GM04504 (cell line): ENCODE measurements at places on chromosomes 1 and 21.

DNA sequence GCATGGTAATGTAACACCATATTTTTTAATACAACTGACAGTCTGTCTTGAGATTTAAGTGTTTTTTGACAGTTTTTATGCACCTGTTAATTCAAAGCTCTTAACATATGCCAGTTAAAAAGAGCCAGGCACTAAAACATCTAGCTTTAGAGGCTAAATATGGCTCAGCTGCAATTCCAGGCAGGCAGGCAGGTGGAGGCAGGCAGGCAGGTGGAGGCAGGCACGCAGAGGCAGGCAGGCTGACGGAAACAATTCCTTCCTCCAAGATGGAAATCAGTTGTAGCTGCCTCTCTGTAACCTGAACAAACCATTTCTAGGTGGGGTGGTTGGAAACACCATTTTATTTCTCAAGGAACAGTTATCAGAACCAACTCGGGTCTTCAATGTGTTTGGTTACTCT lies 51.2 kb downstream of the GORAB start:
- no peak for DNase-seq

DNA sequence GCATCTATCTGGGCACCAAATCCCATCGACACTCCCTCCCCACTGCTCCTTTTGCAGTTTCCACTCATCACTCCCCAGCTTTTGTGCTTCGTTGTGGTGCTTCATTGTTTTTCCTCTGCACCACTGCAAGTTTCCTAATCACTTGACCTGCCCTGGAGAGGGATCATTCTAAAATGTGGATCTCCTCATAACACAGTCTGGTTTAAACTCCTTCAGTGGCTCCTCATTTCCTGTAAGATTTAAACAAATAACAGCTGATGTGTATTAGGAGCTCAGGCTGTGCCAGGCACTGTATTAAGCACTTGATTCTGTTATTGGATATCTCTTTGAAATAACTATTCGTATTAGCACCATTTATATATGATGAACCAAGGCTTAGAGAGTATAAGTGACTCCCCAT lies 51.3 kb downstream of the MAP10 start:
- no peak for DNase-seq

DNA sequence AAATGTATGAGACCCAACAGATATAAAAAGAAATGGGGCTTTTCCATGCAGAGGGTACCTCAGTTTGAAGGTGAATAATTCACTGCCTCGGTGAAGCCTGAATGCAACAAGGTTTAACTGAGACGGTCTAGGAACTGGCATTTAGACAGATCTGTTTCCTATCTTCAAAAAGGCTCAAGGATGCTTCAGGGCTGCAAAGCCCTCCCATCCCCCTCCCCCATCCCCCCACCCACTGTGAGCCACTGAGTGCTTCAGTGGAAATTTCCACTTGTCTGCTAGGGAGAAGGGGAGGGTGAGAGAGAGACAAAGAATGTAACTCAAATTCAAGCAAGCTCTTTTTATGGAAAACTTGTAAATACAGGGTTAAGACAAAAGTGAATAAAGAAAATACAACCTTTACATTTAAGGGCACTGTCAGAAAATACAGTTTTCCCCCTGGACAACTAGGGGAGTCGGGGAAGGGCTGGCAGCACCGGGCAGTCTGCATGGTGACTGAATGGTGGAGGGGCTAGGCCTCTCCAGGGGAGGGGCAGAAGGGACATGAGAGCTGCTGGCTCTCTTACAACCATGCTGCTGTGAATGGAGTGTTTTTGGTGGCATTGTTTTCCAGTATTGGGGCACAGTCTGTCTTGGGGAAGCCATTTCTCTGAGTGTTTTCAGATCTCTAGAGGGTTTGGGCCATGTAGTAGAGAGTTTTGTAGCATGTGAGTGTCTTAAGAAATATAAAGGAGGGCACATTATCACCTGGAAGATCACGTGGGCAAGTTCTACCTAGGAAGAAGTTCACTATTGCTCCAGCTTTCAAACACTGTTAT lies 56.7 kb downstream of the MRPS6 start:
- no peak for DNase-seq

DNA sequence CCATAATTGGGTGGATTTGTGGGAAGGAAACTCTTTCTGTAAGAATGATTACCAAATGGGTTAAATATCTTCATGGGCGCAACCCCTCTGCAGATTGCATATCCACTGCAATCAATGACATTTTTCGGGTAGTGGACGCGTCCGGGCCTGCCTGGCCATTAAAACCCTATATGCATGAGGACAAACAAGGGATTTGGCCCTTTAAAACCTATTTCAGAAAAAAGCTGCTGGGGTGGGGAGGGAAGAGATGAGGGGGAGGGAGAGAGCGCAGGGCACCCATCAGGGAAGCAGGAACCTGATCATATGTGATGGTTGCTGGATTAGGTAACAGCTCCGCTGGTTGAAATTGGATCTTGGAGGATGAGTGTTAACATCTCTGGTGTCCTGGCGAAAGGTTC lies 228.8 kb downstream of the PBX1 start:
- DNase-seq, result no peak

DNA sequence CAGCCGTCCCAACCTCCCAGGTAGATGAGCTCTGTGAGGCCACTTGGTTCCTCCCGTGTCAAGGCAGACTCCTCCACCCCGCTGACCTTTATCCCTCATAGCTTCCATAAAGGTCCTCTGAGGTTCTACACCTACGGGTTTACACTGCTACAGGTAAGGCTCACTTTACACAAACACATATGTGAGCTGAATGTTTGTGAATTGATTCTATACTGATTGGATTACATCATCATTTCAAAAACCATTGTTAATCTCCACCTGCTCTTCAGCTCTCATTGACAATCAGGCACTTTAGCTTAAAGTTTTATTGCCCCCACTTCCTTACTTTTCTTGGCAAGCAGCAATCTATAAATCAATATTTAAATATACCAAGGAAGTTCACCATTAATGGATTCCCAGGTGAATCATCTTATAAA lies 12.8 kb upstream of the RGS16 start:
- no peak for DNase-seq

DNA sequence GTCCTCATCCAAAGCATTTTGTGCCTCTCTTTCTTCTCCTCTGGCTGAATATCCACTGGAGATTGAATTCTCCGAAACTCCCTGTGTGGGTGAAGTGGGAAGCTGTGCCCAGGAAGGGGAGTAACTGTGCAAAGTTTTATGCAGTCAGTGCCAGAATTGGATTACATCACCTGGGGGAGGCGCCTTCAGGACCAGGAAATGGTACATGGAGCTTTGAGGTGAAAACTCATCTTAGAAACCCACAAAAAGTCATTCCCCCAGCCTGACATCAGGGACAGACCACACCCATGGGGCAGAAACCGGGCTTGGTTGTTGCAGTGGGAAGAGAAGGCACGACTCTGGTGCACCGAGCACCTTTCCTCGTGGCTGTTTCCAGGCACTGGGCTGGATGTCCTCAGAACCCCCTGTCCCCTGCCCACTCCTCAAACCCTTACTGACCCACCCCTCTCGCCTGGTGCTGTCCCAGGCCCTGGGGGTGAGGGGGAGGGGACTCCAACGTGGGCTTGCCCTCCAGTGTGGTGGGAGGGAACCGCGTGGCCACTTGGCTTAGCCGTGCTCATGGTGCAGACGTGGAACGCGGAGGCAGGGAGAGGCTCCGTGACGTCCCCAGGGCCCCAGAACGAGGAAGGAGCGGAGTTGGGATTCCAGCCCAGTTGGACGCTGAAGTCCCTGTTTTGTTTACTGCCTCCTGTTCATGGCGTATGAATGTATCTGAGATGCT lies 15.7 kb downstream of the TFF3 start:
- no peak for DNase-seq

- no peak for DNase-seq
Observed at GRCh38 chr1:236120721-236121153, 21.6 kb upstream of the GPR137B start.

DNA sequence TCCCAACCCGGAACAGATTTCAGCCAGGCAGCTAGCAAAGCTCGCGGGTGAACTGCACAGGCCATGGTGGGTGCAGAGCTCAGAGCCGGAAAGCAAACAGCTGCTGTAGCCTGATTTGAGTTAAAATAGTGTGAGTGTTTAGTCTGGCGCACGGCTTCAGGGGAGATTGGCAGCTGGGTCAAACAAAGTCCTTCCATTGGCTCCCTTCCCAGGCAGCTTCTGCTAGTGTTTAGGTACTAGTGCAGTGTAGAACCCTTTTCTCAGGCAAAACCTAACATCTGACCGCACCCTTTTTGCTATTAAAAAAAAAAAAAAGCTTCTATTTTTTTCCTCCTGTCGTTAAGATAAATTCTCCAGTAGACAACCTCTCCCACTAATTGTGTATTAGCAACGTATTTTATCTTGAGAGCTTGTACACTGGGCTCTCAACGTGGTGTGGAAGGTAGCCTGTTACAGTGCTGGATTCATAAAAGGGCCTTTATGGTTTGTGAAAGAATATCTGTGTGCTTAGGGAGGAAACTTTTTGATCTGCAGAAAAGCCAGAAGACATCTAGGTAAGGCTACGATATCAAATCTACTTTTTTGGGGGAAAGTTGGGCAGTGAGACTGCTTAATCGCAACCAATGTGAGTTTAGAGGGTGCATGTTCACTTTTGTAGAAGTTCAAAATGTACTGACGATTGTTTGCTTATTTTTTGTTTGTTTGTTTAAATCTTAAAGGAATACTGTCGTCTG lies 689.6 kb downstream of the USP25 start:
- DNase-seq, result no peak

- peak; percentile 34 for DNase-seq
Observed at GRCh38 chr1:41629571-41629970, 145.1 kb upstream of the EDN2 start.

DNA sequence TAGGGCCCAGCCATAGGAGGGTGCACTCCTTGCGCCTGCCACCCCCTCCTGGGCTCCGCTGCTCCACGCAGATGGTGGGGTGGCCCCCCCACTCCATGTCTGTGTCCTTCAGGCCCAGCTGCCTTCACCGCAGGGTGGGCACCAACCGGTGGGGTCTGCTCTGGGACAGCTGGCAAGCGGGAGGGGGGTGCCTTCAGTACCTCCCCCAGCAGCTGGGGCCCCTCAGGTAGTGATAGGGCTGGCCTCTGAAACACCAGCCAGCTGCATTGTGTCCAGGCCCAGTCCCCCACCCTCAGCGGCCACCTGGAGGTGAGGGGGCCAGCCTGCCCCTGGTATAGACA lies 360 bp downstream of the GJC2 start:
- DNase-seq, result no peak

GRCh38 chr1:97778718-97779117 lies 142.1 kb downstream of the DPYD start:
- DNase-seq, result no peak

GRCh38 chr1:193234530-193234929 lies 48.1 kb upstream of the B3GALT2 start:
- DNase-seq, result no peak

DNA sequence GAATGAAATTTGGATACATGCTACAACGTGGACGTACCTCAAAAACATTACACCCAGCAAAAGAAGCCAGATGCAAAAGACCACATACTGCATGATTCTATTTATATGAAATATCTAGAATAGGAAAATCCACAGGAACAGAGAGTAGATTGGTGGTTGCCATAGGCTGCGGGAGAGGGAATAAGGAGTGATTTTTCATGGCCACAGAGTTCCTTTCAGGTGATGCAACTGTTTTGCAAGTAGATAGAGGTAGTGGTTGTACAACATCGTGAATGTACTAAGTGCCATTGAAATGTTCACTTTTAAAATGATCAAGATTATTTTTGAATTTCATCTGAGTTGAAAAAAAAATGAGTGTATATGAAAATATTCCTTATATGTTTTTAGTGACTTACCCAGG lies 115.3 kb upstream of the RUNX1 start:
- DNase-seq, result no peak

DNA sequence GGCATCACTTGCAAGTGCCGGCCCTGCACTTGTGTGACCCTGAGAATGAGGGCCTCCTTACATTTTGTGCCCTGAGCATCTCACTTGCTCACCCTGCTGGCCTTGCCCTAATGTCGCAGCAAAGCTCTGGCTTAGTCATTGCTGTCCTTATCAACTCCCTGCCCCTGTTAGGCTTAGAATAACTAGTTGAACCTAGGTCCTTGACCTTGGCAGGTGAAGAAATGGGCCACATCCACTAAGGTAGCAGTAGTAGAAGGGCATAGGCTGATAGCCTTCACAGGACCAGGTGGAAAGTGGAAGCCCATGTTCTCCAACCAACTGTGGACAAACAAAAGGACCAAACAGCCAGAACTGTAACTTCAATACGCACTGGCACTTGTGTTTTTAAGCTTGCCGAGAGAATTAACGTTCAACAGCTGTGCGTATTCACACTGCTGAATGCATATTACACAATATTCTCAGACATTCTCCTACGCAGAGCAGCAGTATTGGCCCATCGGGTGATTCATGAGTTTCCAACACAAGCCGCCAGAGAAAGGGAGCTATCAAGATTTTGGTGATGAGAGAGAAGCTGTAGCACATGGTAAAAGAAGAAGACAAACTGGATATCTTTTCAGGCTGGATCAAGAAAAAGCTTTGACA lies 27.7 kb upstream of the PTGFRN start:
- peak; percentile 81 for DNase-seq

- DNase-seq, result peak; percentile 10
Observed at GRCh38 chr1:32539584-32540571, 651 bp downstream of the ZBTB8A start.

DNA sequence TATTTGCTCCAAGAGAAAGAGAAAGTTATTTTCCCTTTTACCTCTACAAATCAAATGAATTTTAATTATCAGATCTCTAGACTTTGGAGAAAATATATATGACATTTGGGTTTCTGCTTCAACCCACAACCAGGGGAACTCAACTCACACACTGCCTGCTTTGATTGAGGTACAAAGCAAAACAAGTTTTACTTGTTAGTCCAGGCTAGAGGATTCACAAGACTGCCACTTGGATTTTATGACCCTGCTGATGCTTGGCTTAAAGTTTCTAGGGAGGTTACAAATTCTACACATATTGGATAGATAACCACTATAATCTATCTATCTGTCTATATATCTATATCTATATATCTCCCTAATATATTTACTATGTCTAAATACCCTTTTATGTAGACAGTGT lies 467.3 kb upstream of the RGS18 start:
- DNase-seq, result no peak

GRCh38 chr1:157356601-157357000 lies 195.7 kb downstream of the FCRL5 start:
- DNase-seq, result no peak

DNA sequence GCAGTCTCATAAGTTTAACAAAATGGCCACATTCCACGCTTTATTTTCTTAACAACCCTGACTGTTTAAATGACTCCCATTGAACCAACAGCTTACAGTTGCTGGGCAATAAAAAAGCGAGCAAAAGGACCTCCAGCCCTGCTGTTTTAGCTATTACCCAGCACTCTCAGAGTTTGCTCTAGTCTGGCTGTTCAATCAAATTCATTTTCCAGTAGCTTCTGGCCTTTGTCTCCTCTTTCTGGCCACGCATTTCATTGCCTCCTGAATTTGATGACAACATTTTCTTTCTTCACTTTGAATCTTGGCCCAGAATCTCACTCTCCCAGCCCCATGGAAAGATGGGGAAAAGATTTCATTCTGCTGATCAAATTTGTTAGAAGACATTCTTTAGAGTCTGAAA lies 44.1 kb upstream of the DOCK7 start:
- DNase-seq, result no peak
